ENCODE measurements at places on chromosomes 2 and 18.

DNA sequence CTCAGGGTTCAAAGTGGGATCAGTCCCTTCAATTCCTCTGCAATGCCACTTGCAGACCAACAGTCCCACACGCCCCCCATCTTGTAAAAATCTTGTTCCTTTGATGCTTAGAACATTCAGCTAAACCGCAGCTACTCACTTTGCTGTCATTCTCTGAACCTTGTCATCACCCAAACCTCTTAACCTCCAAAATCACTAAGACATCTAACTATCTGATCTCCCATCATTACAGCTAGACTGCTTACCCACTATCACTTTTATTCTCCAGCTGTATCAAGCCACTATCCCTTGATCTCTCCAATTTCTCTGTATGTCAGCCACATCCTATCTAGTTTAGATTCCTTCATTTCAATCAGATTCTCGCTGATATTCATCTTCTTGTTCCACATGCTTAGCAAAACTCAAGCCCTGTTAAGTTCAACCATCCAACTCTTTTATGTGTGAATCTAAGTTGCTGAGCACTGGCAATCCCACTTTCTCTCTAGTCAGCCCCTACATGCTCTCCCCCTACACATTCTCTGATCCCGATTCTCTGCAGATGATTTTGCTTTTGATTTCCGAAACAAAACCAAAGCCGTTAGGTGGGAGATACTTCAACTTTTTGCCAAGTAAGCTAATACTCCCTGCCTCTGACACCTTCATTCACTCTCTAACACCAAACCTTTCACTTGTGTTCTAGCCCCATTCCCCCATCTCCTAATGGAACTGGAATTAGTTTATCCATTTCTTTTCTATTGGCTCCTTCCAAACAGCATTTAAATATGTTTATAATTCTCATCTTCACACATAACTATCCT, 4.6 kb downstream of the GTF3C2 start:
- DNase-seq, result no peak

DNA sequence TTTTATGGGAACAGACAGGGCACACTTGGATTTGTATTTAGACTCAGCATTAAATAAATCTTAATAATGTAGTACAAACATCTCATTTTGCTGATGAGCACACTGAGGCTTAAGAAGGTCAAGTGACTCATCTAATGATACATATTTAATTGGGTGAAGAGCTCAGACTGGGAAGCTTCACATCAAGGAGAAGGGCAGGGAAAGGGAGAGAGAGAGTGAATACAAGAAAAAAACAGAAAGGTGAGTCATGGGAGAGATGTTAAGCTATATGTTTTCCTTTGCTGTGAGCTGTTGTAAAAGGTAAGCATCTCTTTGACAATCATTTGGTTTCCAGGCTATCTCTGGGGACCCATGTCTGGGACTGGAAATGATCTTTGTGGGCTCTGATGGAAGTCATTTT, 277.8 kb downstream of the SETBP1 start:
- no peak for DNase-seq

- no peak for DNase-seq
These were observed 17.4 kb downstream of the TTC39C start for GRCh38 chr18:24031916-24032315.

DNA sequence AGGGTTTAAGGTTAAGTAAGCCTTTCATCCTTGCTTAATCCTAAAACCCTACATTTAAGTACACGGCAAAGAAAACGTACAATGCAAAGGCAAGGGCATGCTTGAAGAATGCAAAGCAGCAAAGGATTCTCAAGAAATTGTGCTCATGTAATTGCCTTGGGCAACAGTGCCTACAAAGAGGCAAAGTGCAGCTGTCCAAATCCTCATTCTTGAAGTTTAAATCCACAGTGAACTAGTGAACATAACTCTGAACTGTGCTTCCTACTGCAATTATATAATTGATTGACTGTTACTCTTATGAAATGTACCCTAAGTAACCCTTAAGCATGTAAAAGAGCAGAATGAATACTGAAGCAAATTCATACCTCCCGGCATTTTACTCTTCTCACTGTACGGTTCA, 85.4 kb downstream of the MAP3K20 start:
- no peak for DNase-seq

DNA sequence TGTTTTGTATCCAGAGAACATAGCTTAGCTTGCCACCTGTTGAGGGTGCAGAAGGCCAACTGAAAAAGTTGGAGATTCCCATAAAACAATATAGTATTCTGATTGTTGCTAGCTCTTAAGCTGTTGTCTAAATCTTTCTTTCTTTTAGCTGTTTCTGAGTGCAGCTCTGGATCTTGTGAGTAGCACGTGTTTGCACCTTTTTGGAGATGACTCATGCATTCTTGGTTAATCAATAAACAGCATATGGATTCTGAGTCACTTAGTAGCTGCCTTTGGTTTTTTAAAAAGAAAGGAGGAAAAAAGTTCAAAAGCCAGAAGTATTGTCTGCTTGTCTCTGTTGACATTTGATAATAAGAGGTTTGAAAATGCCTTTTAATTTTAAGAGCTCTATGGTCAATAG, 483.0 kb upstream of the FSIP2 start:
- peak; percentile 83 for DNase-seq

DNA sequence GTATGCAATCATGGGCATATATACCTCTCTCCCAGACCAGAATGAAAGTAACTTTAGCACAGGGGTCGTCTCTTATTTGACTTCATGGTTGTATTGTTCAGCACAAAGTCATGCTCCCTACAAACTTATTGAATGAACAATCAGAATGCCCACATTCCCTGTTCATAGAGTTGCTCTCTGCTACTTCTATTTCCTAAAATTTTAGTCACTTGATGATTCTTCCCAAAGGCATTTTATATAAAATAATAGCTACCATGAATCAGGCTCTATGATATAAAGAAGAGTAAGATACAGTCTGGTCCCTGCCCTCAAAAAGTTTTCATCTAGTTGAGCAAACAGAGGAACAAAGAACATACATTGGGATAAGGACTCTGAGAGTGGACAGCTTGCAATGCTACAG, 162.2 kb downstream of the SLC39A10 start:
- DNase-seq, result peak; percentile 13

DNA sequence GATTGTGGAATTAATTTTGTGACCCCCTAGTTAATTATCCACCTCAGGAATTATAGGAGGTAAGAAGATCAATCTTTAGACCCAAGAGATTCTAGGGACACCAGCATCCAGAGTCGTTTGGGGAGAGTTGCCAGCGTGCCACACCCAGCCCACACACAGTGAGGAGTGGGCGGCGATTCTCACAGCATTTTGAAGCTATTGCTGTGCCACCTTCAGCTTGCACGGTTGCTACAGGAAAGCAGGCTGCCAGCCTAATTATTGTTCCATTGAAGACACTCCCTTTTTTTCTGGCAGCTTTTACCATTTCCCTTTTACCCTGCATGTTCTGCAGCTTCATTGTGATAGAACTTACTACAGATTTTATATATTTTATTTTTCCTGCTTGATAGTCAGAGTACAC, 13.1 kb upstream of the MYL12A start:
- no peak for DNase-seq

DNA sequence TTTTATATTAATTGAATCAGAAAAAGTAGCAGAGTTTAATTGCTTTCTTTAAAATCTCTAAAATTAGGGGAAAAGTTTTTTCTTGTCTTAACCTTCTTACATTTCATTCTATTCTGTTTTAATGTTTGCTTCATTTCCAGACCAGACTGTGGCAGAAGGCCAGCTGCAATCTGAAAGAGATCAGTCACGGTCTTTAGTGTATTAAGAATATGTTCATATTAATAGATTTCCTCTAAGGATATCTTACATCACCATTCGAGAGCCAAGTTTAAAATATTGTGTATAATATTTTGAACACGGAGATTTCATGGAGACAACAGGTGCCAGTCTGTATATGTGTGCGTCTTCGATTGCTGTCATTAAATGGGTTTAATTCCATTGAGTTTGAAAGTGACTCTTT, 230.9 kb upstream of the ZSWIM2 start:
- no peak for DNase-seq

DNA sequence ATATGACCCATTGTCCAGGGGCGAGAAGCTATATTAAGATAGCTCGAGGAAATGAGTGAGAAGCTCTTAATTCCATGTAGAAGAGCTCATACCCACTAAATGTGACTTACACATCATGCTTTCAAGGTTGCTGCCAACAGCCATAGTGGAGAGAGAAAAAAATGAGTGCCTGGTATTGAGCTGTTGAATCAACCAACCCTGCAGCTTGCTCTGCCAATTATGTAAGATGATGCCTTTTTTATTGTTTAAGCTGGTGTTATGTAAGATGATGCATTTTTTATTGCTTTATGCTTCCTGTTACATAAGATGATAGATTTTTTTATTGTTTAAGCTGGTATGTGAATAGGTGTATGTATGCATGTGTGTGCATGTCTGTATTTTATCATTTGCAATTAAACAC, 228.2 kb downstream of the CCDC178 start:
- DNase-seq, result no peak

DNA sequence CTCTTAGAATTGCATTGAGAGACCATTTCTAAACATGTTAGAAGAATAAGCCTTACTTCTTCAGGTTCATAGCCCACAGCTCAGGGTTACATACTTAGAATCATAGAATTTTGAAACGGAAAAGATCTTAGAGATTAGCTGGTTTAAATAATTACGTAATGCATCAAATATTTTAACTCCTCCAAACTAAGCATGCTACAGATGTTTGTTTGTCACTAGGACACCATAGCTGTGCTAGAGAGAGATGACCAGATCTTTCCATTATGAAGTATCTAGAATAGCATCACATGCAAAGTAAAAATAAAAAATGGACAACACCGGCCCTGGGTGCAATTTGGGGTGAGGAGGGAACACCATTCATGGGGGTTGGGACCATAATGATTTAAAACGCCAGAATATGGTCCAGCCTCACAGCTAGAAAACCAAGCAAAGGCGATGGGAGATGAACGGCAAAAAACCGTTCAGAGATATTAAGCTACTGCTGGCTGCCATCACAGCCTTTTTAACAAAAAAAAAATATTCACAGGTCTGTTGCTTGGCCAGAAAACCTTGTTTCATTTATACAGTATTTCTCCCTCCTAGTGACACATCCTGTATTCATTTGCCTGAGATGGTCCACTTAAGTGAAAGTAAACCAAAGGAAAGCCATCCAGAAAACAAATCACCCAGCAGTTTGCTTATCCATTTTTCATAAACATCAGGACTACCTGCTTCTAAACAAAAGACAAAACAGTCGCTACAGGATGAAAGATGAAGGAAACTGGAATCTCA, 94.2 kb downstream of the EPHA4 start:
- DNase-seq, result no peak

DNA sequence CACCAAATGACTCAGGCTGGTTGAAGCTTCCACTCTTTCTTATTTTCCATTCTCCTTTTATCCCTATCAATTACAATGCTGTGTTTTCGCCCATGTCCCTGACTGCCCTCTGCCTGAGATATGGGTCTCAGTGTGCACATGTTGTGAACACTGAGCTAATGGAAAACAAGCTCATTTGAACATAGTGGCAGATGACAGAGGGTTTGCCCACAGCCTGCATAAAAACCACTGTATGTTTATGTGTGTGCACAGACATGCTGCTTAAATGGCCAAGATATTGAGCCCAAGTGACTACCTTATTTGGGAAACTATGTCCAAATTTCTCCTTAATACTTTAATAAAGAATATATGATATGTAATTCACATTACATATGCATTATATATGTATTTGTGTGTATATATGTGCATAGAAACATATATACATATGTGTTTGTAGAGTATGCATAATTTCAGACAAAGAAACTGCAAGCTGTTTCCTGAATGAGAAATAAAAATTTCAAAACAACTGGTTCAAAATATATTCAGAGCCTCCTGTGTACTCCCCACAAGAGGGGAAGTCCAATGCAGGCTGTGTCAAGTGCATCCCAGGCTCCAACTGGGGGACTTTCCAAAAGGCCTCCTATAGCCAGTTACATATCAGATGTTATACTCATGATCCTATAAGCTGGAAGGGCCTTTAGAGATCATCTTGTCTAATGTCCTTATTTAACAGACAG, 92.7 kb upstream of the CD302 start:
- no peak for DNase-seq

DNA sequence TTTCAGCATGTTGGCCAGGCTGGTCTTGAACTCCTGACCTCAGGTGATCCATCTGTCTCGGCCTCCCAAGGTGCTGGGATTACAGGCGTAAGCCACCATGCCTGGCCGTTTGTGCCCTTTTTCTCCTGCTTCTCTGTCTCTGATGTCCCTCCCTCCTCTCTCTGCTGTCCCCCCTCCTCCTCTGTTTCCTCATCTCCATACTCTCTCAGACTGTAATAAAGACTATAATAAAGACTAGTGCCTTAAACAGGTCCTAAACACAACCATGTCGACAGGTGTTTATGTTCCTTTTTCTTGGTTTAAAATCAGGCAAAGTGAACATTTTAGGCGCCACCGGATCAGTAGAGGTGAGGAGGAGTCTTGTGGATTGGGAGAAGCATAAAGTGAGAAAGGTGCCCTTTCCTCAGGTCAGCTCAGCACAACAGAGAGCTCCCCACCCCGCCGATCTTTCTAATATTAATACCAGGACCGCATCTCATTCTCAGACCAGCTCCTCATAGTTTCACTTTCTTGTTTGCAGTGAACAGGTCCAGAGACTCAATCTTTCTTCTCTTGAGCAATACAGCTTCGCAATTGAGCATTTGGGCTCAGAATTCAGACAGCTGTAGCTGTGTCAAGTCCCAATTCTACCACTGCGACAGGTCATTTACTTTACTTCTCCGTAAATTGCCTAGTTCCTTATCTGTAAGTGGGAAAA, 23.7 kb downstream of the TIMM21 start:
- no peak for DNase-seq

DNA sequence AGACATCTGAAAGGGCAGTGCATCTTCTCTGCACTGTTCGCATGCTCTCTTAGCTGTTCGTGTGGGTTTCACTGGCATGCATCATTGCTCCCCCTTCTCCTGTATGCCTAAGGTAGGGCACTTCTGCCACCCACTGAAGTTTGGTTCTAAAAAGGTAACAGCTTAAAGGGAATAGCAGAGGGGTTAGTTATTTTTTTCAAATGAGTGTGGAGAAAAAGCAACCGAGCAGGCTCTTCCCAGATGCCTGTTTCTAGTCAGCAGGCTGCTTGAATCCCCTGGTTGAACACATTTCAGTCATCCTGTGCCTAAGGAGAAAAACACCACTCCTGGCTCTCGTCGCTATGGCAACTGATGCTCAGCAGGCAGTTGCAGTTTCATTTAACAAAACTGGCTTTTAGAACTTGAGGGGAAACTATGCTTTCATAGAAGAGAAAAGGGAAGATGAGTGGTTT, 69.8 kb upstream of the GALNT3 start:
- DNase-seq, result no peak

GRCh38 chr18:55508651-55509050, 79.3 kb downstream of the TCF4 start:
- no peak for DNase-seq

- no peak for DNase-seq
These were observed 15.4 kb downstream of the HK2 start for GRCh38 chr2:74849228-74849892.

GRCh38 chr2:138727956-138728355, 52.2 kb downstream of the NXPH2 start:
- DNase-seq, result no peak

DNA sequence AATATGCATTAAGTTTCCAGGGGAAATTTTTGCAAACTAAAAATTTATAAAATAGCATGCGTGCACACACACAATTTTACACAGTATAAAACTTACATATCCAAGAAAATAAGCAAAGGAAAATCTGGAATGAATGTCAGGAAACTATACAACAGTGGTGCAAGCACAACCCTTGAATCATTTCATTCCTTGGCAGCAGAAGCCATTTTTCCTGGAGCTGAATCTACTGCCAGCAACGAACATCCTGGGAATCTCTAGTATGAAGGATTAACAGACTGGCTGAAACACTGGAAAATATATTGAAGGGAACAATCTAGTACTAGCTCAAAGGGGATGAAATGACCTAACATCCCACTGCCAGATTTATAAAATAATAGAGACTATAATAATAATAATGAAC, 235.3 kb downstream of the DYM start:
- DNase-seq, result no peak

All from ELR (cell line).